ENCODE measurements at places on chromosomes 3 and 15. TPM values are rescaled to one million over a fixed set of nuclear protein-coding genes. Genes with fewer than 3 reads are reported as not detected.

DNA sequence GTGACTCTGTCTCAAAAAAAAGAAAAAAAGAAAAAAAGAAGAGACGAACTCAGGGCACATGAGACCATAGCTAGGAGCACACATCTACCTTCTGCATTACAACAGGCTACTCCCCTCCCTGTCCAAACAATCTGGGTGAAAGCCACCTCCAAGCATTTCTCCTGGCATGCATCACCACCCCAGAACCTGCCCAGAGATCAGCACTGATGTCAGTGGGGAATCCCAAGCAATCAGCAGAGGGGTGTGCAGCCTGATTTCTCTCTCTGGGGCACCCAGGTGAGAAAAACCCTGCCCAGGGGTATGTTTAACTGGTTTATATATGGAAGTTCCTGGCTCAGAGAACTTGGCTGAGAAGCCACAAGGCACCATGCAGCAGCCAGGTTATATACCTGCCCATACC lies 59.4 kb downstream of the CDC25A start:
- no peak for DNase-seq

- no peak for DNase-seq
These were observed 33.6 kb downstream of the FOXP1 start for GRCh38 chr3:71549951-71550350.

- no peak for DNase-seq
These were observed 76.6 kb upstream of the CPOX start for GRCh38 chr3:98670020-98670419.

The CMTM8 gene
- 28.5 TPM for total RNA-seq

- peak; percentile 93 for DNase-seq
These were observed at the start of the genes ARPC4 and TADA3 for GRCh38 chr3:9792405-9793160. ARPC4 (plus strand) TSS chr3:9793082; CDS start chr3:9793122, 40 bp downstream. TADA3 (minus strand) TSS chr3:9792473; CDS start chr3:9791466, 1,007 bp downstream.

- DNase-seq: no peak
These were observed 44.1 kb downstream of the C3orf20 start for GRCh38 chr3:14719006-14719405.

The SUSD5 gene
- total RNA-seq: not detected

GRCh38 chr3:126125781-126126251 lies 41.9 kb upstream of the SLC41A3 start:
- DNase-seq: peak; percentile 22
